ENCODE measurements at places on chromosomes 1 and 21.
A peak's percentile ranks its signal among the peaks of the same experiment; 100 is the strongest.

GRCh38 chr21:45248893-45249381 is 38.8 kb downstream of the POFUT2 start:
- DNase-seq: no peak

GRCh38 chr1:178938101-178938958 is 67.5 kb upstream of the ANGPTL1 start:
- no peak for DNase-seq

- peak; percentile 22 for DNase-seq
These were observed 4.1 kb downstream of the EIF2D start for GRCh38 chr1:206608108-206608698.

DNA sequence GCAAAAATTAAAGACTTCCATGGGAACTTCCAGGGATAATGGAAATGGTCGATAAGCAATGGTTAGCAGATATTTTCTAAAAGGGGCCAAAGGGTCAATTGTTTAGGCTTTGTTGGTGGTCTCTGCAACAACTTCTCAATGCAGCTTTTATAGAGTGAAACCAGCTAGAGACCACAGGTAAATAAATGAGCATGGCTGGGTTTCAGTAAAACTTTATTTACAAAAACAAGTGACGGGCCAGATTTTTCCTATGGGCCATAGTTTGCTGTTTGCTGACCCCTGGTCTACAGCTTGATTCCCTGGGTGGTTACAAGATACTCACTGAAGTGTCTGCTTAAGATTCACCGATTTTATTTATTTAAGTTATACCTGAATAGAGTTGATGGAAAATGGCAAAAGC is 22.6 kb upstream of the PRDM15 start:
- DNase-seq: no peak

- peak; percentile 80 for DNase-seq
These were observed 4.8 kb upstream of the CRYBG2 start for GRCh38 chr1:26358411-26359384.

- no peak for DNase-seq
These were observed 5.0 kb downstream of the HPDL start for GRCh38 chr1:45331436-45332345.

- no peak for DNase-seq
These were observed 69.4 kb downstream of the NID1 start for GRCh38 chr1:235995511-235995910.

GRCh38 chr1:59333626-59334277 is 36.9 kb downstream of the FGGY start:
- no peak for DNase-seq

DNA sequence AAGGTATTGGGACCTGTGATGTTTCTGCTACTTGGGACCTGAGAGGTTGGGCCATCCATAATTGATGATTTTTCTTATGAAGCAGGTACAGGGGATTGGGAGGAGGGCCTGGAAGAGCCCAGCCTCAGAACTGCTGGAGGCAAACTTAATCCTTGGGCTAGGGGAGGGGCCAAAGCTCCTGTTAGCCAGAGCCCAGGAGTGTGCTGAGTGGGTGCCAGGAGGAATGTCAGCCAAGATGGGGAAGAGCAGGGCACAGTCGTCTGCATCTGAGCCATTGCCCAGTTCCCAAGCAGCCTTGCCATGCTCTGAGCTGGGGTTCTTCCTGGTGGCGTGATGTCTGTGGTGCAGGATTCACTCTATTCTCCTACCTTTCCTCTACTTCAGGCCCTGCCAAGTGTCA is 5.8 kb downstream of the MAPKAPK2 start:
- DNase-seq: no peak
